AG04449 (cell line): ENCODE measurements at places on chromosomes 2 and 18.

DNA sequence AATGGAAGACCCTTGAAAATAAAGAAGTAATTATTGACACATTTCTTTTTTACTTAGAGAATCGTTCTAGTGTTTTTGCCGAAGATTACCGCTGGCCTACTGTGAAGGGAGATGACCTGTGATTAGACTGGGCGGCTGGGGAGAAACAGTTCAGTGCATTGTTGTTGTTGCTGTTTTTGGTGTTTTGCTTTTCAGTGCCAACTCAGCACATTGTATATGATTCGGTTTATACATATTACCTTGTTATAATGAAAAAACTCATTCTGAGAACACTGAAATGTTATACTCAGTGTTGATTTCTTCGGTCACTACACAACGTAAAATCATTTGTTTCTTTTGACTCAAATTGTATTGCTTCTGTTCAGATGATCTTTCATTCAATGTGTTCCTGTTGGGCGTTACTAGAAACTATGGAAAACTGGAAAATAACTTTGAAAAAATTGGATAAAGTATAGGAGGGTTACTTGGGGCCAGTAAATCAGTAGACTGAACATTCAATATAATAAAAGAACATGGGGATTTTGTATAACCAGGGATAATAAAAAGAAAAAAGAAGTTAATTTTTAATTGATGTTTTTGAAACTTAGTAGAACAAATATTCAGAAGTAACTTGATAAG lies 3.3 kb downstream of the PMAIP1 start:
- no peak for DNase-seq

GRCh38 chr2:104472076-104472475 lies 381.8 kb upstream of the POU3F3 start:
- no peak for DNase-seq

GRCh38 chr18:67511840-67512239 lies 4.7 kb downstream of the DSEL start:
- no peak for DNase-seq

DNA sequence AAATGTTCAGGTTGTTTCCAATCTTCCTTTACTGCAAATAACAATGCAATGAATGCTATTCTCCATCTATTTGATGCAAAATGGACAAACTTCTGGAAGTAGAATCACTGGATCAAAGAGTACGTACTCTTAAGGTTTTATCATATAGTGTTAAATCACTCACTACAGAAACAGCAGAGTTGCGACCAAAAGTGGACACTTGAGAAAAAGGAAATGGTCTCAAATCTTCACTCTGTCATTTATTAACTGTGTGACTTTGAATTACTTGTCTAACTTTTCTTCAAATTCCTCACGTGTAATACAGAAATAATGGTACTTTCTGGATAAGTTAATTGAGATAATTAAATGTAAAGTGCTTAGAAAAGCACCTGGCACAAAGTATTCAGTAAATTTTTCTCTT lies 78.1 kb downstream of the CERKL start:
- no peak for DNase-seq

GRCh38 chr2:66581339-66582103 lies 146.6 kb downstream of the MEIS1 start:
- DNase-seq = no peak

- no peak for DNase-seq
These were observed 172.7 kb upstream of the TRIB2 start for GRCh38 chr2:12543978-12544558.

GRCh38 chr2:241541564-241542277 lies 16.8 kb upstream of the BOK start:
- no peak for DNase-seq

- DNase-seq = no peak
These were observed 10.3 kb upstream of the CTAGE1 start for GRCh38 chr18:22427822-22428549.

DNA sequence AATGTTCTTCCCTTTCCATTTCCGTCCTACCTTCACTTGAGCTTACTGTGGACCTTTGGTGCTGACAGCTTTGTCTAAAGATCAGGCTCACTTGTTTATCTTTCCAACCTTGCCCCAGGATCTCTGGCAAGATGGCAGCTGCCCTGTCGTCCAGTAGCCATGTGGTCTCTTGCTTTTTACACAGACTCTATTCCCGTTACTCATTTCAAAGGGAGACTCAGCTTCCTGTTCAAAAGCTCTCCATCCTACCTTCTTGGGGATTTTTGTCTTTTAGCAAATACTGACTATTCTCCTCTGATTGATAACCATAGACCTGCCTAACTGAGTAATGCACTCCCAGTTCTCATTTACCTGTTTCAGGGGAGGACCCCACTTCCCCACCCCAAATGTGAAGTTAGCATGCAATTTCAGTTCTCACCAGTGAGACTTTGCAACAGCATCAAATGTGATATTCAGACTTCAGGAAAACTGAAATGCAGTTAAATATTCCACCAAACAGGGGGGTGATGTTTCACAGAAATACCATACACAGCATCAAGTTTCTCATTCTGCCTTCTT lies 184.4 kb downstream of the MYO3B start:
- no peak for DNase-seq

DNA sequence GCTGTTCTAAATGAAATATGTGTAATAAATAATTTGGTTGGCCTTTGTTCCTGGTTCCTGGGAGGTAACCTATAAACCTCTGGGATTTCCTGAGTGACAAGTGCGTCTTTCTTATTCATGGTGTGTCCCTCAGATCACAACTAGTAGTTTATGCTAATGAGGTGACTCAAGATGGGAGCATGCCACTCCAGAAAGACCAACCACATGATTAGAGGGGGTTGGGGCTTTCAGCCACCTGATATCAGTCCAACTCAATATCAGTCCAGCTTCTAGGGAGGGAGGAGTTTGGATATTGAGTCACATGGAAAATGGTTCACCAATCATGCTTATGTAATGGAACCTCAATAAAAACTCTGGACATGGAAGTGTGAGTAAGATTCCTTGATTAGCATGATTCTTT lies 96.6 kb downstream of the QPCT start:
- no peak for DNase-seq

DNA sequence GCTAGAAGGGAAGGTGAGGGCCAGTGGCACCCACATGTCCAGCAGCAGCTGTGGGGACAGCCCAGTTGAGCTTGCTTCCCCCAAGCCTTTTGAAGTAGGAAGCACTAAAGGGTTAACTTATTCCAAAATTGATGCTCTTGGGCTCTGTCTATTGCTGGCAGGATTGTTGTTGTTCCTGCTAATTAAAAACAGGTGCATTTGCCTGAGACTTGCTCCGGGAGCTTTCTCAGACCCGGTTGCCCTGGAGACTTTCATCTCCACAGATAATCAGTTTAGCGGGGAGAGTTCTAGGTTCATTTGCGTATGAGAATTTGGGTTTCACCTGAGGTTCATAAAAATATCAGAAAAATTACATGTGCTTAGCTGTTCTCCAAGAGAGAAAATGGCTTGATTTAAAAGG lies 277.3 kb downstream of the LRATD1 start:
- no peak for DNase-seq

- DNase-seq = no peak
These were observed 42.4 kb downstream of the NCKAP5 start for GRCh38 chr2:133525613-133526529.

DNA sequence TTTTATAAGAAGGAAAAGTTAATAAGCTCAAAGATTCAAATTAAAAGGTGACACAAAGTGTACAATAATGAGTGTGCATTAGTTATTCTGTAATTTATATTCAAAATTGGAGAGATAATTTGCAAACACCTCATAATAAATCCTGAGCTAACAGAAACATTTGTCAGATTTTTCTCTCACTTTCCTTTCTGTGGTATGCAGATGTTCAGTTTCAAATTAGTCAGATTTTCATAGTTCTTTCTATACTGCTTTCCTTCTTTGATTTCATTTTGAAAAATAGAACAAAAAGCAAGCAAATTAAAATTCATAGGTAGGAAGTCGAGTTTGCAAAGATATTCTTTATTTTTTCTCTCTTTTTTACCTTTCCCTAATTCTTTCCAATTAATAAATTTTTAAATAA lies 1420.1 kb upstream of the NXPH2 start:
- no peak for DNase-seq
